Stimulated activated CD8-positive, alpha-beta memory T cell treated with anti-CD3 and anti-CD28 coated beads, Interleukin-12 subunit alpha, Interleukin-12 subunit beta, amount 100 ng/mL, for 4 hours (primary cell): ENCODE measurements at places on chromosomes 11 and 22.
A peak's percentile ranks its signal among the peaks of the same experiment; 100 is the strongest.

- no peak for DNase-seq
Observed at GRCh38 chr11:12695221-12695794, 21.1 kb downstream of the TEAD1 start.

DNA sequence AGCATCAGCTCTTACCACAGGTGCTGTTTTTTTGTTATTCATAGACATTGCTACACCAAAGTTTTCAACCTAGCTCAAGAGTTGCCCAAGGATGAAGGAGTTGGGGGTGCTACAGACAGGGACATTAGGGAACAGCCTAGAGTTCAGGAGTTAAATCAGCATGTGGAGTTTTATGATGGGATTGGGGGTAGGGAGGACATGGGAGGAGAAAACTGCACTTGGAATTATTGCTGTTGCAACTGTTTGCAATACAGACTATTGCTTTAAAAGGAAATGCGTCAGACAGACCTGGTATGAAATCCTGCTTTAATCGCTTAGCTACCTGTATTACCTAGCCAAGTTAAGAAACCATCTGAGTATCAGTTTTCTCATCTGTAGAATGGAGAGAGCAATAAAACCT, 6.3 kb downstream of the TMA7B start:
- DNase-seq = no peak

GRCh38 chr11:121574801-121575200, 122.0 kb upstream of the SORL1-AS1 start:
- DNase-seq = no peak

DNA sequence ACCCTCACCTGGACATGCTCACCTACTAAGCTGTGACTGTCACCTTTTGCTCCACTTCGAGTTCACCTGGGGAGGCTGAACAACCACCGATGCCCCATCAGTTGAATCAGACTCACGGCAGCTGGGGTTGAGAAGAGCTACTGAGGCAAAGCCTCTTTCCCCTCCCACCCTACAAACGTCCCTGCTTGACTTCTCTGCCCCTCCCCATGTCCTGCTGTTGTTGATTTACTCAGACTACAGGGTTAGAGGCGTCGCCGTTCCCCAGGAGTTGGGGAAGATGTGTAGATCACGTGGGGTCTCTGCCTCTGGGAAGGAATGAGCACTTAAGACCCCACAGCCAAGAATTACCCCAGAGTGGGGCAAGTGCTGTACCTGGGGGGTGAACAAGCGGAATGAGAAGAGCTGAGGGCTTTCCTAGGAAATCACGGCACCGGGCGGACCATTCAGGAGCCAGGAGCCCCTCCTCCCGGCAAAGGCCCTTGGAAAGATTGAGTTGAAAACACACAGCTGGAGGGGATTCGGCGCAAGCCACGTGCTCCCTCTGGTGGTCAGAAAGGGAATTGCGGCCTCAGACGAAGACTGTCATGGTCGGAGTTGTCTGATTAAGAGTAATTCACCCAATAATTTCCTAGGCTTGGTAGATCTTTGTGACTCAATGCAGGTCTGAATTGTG, 7.0 kb downstream of the FXYD2 start:
- peak; percentile 76 for DNase-seq

GRCh38 chr22:49417833-49418232, 409.8 kb downstream of the BRD1 start:
- DNase-seq = no peak

GRCh38 chr11:124294687-124295086, 19.1 kb downstream of the OR8D1 start:
- no peak for DNase-seq

- DNase-seq = no peak
Observed at GRCh38 chr11:34926831-34927132, 10.4 kb downstream of the PDHX start.

DNA sequence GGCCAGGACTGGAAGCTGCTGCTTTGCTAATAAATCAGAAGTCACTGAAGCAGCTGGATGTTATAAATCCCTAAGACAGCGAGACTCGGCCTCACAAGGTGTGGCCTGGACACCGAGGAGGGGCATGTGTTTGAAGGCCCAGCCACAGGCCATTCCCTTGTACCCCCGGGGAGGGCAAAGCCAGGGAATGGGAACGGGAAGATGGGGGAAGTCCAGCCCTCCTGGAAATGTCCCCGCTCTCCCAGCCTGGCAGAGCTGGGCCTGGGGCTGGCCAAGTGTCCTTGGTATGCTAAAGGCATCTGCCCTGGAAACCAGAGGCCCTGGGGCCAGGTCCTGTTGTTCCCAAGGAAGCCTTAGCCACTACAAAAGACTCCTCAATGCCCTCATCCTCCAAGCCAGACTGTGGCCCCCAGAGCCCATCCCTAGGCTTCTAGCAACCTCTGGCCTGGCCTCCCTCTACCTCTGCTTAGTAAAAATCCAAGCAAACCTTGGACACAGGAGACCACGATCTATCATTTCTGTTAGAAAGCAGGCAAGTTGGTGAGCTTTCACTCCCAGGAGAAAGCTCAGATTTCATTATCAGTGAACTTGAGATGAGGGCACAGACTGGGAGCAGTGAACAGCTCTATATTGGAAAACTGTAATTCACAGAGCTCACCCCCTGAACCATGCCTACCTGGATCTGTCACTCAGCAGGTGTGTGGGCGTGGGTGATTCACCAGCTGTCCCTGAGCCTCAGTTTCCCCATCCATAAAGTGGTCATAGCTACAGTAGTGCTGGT, 11.0 kb downstream of the CHST1 start:
- DNase-seq = no peak

GRCh38 chr22:22909605-22910271, 22.1 kb downstream of the IGLL5 start:
- DNase-seq = no peak

- DNase-seq = no peak
Observed at GRCh38 chr11:11444804-11445131, 91.7 kb upstream of the CSNK2A3 start.

DNA sequence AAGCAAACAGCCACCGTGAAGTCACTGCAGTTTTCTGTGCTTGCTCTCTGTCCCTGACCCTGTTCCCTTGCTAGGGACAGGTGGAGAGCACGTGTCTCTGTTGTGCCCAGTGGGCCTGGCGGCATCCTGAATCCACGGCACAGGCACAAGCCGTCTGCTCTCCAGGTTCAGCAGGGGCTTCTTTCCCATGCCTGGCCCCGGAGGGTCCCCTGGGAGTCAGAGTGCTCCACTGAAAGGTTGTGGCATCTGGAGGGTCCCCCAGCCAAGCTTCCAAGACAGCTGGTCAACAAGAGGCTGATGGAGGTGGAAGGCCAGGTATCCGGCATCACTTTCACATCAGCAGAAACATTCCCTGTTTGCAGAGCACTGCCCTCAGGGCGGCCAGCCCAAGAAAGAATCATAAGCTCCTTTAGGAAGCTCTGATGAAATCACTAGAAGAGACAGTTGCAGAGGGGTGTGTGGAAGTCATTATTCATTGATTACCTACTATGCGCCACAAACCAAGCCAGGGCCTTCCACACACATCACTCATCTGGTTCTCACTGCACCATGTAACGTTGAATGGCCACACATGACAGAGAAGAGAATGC, 346.4 kb upstream of the B3GAT1 start:
- no peak for DNase-seq

- DNase-seq = no peak
Observed at GRCh38 chr11:30393012-30393411, 70.1 kb downstream of the ARL14EP start.

- DNase-seq = no peak
Observed at GRCh38 chr11:78037825-78038620, 14.9 kb upstream of the KCTD14 start.
